ENCODE measurements at places on chromosomes 2 and 18. TPM values are rescaled to one million over a fixed set of nuclear protein-coding genes. Genes with fewer than 3 reads are reported as not detected.

DNA sequence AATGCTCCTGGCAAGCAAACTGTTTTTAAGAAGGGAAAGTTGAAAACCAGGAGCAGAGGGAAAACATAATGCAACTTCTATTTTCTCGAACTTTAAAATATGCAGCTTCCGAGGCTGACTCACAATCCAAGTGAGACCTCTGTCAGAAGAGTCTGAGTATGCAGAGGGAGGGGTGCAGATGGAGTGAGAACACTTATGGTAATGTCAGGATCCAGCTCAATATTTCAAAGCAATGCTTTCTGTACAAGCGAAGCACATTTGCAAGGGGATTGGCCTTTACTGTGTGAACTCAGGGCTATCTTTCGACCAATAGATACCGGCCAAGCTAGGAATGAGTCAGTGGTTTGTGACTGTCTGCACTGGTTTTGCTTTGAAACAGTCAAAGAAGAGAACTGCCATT, 242.7 kb downstream of the CNTNAP5 start:
- no peak overlapping the region for H3K27ac ChIP-seq
- no peaks in the 10 kb centered on the region for H3K36me3 ChIP-seq
- H3K27me3 ChIP-seq = no peaks in the 10 kb centered on the region

LAMA3 gene
- total RNA-seq = 3.6 TPM

- no peaks in the 10 kb centered on the region for H3K4me1 ChIP-seq
- no peak overlapping the region for H3K27ac ChIP-seq
- H3K27me3 ChIP-seq = no peaks in the 10 kb centered on the region
- no peak overlapping the region for H3K4me3 ChIP-seq
Observed at GRCh38 chr2:176781570-176782217, 430.9 kb upstream of the HNRNPA3 start.

GRCh38 chr2:48750128-48750739, 5.3 kb downstream of the LHCGR start:
- no peaks in the 10 kb centered on the region for H3K36me3 ChIP-seq
- no peak for DNase-seq
- no peak overlapping the region for H3K4me3 ChIP-seq
- H3K27me3 ChIP-seq = no peaks in the 10 kb centered on the region

GRCh38 chr2:235833971-235834620, 334.1 kb downstream of the GBX2 start:
- no peak overlapping the region for H3K4me3 ChIP-seq
- H3K4me1 ChIP-seq = no peaks in the 10 kb centered on the region
- no peaks in the 10 kb centered on the region for H3K36me3 ChIP-seq
- DNase-seq = no peak
- H3K27ac ChIP-seq = no peak overlapping the region

GRCh38 chr18:3458378-3458777, 8.4 kb downstream of the TGIF1 start:
- no peak for DNase-seq
- no peaks in the 10 kb centered on the region for H3K27me3 ChIP-seq
- peaks cover 3% of the 10 kb centered on the region for H3K36me3 ChIP-seq

- H3K4me3 ChIP-seq = no peak overlapping the region
- DNase-seq = no peak
- H3K27ac ChIP-seq = no peak overlapping the region
- H3K27me3 ChIP-seq = no peaks in the 10 kb centered on the region
Observed at GRCh38 chr2:119786295-119786694, 26.6 kb downstream of the PTPN4 start.

DNA sequence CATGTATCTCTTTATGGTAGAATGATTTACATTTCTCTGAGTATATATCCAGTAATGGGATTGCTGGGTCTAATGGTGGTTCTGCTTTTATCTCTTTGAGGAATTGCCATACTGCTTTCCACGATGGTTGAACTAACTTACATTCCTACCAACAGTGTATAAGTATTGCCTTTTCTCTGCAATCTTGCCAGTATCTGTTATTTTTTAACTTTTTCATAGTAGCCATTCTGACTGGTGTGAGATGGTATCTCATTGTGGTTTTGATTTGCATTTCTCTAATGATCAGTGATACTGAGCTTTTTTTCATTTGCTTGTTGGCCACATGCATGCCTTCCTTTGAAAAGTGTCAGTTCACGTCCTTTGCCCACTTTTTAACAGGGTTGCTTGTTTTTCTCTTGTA, 55.1 kb downstream of the CYTIP start:
- no peaks in the 10 kb centered on the region for H3K4me1 ChIP-seq
- no peaks in the 10 kb centered on the region for H3K36me3 ChIP-seq
- no peak overlapping the region for H3K4me3 ChIP-seq

Measured in right lobe of liver (tissue), 6 donors.